ENCODE measurements at places on chromosomes 16 and 17. TPM values are rescaled to one million over a fixed set of nuclear protein-coding genes. Genes with fewer than 3 reads are reported as not detected.

DNA sequence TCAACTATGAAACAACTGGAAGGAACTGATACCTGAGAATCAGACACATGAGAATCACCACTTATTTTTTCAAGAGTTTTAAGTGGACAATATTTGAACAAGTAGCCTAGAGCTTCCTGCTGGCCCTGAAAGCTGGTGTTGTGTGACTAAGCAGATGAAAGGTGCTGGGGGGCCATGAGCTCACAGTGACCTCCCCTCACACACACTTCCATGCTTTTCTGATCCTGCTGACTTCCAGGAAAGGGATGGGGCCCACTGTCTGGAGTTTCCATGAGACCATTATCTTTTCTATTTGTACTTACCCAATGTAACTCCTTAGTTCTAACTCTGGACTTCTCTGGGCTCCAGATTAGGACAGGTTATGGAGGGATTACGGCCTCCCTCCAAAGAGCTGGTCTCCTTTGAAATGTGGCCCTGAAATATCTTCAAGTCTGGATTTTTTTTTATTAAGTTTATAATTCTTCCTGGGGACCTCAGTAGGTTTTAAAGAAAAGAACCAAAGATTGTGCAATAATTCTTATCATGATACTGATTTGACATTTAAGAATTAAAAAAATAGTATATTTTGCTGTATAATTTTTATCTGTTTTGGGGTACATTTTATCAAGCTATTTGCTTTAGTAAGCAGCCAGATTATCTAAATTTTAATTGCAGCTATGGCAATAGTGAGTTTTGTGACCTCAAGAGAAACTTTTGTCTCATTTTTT, 4.9 kb downstream of the CAPNS2 start:
- no peak for DNase-seq

- no peak for DNase-seq
These were observed at the start of gene CHP2 for GRCh38 chr16:23754594-23755483. Gene CHP2, plus strand, starts transcription at chr16:23755026. Its CDS starts 24 bp downstream, at chr16:23755050.

DNA sequence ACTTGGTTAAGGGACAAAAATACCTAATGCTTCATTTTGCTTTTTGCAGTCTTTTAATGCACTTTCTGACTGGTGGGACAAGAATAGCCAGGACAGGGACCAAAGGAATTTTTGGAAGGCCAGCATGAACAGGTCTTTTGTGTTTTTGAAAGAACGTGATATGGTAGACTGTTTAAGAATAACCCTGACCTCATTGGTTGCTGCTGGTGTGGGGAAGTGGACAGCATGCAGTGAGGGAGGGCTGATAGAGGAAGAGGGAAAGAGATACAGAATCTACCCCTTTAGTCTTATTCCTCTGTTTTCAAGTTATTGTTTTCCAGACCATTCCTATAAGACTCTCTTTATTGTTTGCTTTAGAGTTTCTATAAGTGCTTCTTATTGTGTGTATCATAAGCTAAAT, 816.2 kb downstream of the CDH11 start:
- no peak for DNase-seq

The SGF29 gene
- polyA plus RNA-seq: 3.4 TPM

The ELAC2 gene
- 98.2 TPM for polyA plus RNA-seq

The TEKT1 gene
- polyA plus RNA-seq: not detected

The CACNA1H gene
- 0.03 TPM for polyA plus RNA-seq

- DNase-seq: no peak
These were observed 65.9 kb upstream of the HLF start for GRCh38 chr17:55198690-55199370.

DNA sequence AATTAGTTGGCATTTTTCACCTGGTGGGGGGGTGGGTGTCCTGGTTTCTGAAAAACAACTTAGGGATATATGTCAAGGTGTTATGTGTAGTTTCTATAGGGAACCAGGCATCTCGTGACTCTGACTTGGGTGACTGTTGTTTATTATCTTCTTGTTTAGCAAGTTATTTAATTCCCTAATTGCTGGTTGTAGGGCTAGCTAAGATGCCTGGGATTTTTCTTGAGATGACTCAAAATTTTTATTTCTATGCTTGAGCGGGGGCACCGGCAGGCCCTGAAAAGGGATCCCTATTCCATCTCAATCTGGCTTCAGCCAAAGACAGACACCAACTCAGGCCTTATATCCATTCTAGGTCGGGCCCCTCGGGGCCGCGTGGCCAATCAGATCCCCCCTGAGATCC, 3.2 kb downstream of the DPH1 start:
- no peak for DNase-seq

The SLC13A2 gene
- not detected for polyA plus RNA-seq

- DNase-seq: no peak
These were observed 20.6 kb downstream of the TTYH2 start for GRCh38 chr17:74233937-74234336.

The QRICH2 gene
- 9.8 TPM for polyA plus RNA-seq

- DNase-seq: no peak
These were observed 32.2 kb downstream of the BAHCC1 start for GRCh38 chr17:81427173-81428120.

GRCh38 chr16:23362460-23363317, 60.6 kb downstream of the SCNN1B start:
- peak; percentile 88 for DNase-seq

The QPRT gene
- 0.41 TPM for polyA plus RNA-seq

DNA sequence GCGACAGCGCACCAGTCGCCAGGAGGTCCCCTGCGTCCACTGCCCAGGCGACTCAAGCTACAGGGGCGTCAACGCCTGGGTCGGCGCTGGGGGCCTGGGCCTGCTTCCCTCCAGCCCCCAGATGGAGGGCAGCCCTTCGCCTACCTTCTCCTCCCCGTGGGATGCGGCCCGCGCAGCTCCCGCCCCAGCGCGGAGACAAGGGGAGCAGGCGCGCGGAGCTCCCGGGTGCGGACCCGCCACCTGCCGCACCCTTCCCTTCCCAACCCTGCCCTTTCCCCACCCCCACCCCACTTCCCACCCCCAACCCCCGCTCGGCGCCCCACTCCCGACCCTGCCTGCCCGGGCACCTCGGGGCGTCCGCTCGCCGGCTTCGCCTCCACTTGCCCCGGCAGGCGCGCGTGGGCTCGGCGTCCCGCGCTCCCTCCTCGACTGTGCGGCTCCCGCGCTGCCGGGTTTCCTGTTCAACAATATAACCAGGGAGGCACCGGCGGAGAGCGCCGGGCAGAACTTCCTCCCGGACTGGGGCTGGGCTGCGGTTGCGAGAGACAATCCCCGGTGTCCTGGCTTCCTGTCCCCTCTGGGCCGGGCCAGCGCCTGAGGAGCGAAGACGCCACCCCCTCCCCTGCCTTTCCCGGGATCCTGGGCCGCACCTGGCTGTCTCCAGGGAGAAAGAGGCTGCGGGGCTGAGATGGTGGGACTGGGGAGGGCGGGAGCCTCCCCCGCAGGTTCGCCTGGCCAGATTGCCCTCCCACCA, at the start of gene ARHGAP27:
ARHGAP27 (minus strand) TSS at position 466 of the 754 bp plus-strand sequence. CDS start 2,591 bp downstream, outside the sequence.
- peak; percentile 41 for DNase-seq

- DNase-seq: no peak
These were observed 12.4 kb downstream of the STX1B start for GRCh38 chr16:30997725-30998711.

The INTS2 gene
- 4.1 TPM for polyA plus RNA-seq

DNA sequence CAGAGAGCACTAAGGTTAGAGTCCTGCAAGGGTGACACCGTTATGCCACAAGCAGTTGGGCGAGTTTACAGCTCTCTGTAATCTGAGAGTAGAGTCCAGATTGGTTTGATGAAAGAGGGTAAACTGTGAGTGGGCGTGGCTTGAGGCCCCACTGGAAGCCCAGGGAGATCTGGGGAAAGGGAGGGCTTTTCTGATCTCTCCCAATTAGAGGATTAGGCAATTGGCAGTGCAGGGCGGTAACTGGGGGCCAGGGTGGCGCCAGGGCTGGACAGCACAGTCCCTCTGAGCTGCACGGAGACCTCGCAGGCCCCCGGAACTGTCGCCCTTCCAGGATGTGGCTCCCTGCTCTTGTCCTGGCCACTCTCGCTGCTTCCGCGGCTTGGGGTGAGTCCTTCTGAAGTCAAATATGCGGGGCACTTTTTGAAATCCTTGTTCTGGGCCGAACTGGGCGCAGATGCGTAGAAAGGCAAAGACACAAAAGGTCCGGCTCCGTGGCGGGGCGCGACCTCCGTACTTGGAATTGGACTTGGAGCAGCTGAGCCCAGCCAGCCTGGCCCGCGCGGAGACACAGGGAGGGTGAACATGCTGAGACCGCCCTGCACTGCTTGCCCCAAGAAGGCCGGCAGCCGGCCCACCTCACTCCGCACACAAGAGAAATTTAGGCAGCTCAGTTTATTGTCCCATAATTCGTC, 72.4 kb downstream of the CES1 start:
- DNase-seq: no peak

The PDILT gene
- not detected for polyA plus RNA-seq

GRCh38 chr17:44909681-44910144, 5.6 kb downstream of the GFAP start:
- no peak for DNase-seq

The ZMYND15 gene
- 0.18 TPM for polyA plus RNA-seq

The MEFV gene
- not detected for polyA plus RNA-seq

The CD300LB gene
- not detected for polyA plus RNA-seq

The FTO gene
- polyA plus RNA-seq: 41.9 TPM

- DNase-seq: peak; percentile 29
These were observed 1.8 kb downstream of the ZBTB4 start for GRCh38 chr17:7477392-7478275.
